ENCODE measurements at places on chromosomes 6 and 20. TPM values are rescaled to one million over a fixed set of nuclear protein-coding genes. Genes with fewer than 3 reads are reported as not detected.

MOXD1 gene
- total RNA-seq, result not detected

UST gene
- total RNA-seq, result 2.8 TPM

ZNF165 gene
- 4.6 TPM for total RNA-seq

NKX2-4 gene
- not detected for total RNA-seq

GMNN gene
- total RNA-seq, result 76.1 TPM

PLA2G7 gene
- total RNA-seq, result not detected

TMC2 gene
- not detected for total RNA-seq

Data from activated CD4-positive, alpha-beta T cell treated with anti-CD3 and anti-CD28 coated beads for 36 hours (primary cell).